ENCODE measurements at places on chromosomes 3 and 15.

DNA sequence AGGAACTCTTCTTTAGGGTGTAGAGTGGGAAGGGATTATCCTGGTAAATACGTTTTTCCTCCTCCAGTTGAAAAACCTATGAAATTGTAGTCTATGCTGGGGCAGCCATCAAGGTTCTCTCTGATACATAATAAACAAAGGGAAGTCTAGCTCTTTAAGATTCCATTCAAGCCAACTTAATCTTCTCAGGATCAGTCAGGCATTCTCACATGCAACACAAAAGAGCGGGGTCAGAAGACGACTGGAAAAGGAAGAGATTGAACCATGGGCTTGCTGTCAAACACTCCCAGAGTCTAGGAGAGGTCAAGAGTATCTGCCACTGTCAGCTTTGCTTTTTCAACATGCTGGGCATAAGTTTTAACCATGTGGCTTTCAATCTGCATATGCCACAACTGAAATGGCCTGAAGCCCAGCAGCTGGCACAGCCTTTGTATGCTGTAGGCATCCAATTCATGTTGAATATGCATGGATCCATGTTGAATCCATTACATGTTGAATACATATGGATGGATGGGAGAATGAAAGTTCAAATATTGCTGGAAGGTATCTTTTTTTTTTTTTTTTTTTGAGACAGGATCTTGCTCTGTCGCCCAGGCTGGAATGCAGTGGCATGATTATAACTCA is 8.5 kb downstream of the TRAT1 start:
- DNase-seq = no peak

DNA sequence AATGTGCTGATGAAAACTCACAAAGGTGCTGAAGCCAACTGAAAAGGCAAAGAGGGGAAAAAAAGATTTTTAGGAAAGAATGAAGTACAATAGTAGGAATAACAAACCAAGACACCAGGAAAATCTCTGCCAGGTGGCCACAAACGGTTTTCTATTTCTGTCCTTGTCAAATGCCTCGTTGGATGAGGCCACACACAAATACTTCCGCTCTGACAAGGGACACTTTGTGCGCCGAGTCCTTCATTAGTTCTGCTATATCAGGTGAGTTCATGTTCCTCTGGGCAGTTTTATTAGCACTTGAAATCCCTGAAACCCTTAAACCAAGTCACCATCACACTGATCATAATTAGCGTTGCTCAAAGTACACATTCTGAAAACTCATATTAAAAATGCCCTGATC is 373.1 kb downstream of the VPS13C start:
- no peak for DNase-seq

GRCh38 chr3:35666888-35667287 is 27.6 kb downstream of the ARPP21 start:
- no peak for DNase-seq

DNA sequence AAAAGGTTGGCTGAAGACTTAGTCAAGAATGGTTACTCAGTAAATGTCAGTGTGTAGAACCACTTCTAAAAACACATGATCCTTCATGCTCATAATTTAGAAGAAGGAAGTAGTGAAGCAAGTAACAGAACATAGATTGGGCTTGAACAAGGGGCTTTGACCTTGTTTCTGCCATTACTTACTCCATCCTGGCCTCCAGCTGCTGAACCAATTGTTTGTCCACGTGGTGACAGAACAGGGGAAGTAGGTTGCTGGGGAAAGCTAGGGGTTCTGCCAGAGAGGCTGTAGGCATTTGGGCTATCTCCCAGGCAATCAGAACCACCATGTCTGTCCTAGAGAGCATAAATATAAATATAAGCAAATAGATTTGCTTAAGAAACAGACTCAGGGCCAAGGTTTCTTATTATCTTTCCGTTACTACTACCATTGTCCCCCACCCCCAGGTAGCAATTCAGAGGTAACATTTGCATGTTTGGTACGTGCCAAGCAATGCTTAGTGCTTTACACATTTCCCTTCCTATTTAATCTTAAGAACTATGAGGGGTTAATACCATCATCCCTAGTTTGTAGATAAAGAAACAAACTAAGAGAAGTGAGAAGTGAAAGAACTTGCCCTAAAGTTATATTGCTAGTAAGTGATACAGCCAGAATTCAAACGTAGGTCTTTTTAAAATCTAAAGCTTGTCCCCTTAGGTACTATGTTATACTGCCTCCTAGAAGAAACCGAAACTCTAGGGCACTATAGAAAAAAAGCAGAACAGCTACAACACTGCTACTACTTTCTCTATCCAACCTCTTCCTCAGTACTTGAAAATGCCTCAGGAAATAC is 3.0 kb upstream of the SPG11 start:
- DNase-seq = no peak

DNA sequence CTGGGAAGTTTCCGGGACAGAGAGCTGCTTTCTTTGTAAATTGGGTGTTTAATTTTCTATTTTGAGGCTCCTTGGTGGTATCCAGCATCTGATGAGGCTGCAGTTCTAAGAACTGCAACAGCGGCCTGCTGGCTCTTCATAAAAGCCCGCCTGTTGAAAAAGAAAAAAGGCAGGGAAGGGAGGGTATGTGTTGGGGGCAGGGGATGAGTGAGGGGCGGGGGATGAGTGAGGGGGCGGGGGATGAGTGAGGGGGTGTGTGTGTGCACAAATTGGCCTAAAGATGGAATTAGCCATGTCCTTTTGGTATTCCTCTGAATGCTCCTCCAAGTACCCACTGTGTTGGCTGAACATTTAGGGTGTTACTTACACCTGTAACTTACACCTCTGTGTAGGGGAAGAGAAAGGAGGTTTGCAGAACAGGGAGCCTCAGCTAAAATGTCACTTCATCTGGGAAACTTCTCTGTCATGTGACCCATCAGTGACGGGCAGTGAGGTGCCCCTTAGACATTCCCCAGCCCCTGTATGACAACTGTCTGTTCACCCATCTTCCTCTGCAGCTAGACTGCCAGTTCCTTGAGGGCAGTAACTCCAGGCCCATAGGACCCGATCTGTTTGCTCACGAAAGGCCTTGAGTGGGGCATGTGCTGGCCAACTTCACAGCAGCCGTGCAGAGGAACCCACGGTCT is 57.6 kb downstream of the LRIG1 start:
- no peak for DNase-seq
